ENCODE measurements at places on chromosomes 1 and 21. TPM values are rescaled to one million over a fixed set of nuclear protein-coding genes. Genes with fewer than 3 reads are reported as not detected.

GRCh38 chr1:200252531-200252930 is 157.3 kb downstream of the ZNF281 start:
- DNase-seq, result no peak

- no peak for DNase-seq
Measured at GRCh38 chr1:14820295-14821085, 222.0 kb downstream of the KAZN start.

GRCh38 chr1:210361665-210362064 is 33.0 kb downstream of the HHAT start:
- no peak for DNase-seq

- no peak for DNase-seq
Measured at GRCh38 chr1:108521990-108522393, 37.9 kb upstream of the EEIG2 start.

The EPHB2 gene
- 0.17 TPM for total RNA-seq

GRCh38 chr1:107821340-107821739 is 143.6 kb downstream of the VAV3 start:
- DNase-seq, result no peak

GRCh38 chr1:227673441-227673840 is 61.7 kb downstream of the JMJD4 start:
- DNase-seq, result no peak

DNA sequence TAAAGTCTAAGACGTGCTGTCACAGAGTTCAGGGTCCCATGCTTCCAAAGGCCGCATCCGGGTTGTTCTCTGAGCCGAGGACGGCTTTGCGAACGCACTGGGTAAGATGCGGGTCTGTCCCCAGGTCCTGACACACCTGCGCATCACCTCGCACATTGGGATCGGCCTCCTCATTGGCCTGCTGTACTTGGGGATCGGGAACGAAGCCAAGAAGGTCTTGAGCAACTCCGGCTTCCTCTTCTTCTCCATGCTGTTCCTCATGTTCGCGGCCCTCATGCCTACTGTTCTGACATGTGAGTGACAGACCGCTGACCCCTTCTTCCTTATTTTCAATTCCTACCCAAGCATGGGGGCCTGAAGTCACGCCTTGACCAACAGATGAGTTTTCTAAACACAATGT is 25.3 kb downstream of the TFF3 start:
- no peak for DNase-seq

DNA sequence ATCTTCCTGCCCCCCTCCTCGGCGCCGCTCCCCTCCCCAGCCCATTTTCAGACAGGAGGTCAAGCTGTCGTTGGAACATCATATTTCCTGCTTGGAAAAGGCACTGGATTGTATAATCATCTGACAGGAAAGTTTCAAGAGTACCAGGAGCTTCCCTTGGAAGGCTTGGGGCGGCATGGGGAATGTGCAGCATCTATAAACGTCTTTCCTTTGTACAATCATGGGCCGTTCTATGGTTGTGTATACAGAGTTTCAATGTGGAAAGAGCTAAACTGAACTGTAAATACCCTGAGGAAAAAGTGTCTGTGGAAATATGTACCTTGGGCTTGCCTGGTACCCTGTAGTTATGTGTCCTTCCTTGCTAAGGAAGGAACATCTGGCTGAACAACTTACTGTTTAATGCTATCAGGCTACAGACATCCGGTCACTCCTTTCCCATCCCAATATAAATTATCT is 368.1 kb upstream of the ADGRL2 start:
- no peak for DNase-seq

The LRRIQ3 gene
- 0.32 TPM for total RNA-seq

GRCh38 chr1:10691740-10692125 is 104.7 kb downstream of the CASZ1 start:
- DNase-seq, result no peak

The CATSPERE gene
- 0.49 TPM for total RNA-seq

The EDN2 gene
- not detected for total RNA-seq

The SOX13 gene
- 8.5 TPM for total RNA-seq

GRCh38 chr1:152869808-152870419 is 8.2 kb upstream of the SMCP start:
- DNase-seq, result peak; percentile 35

Data from psoas muscle (tissue), 8 donors.